NCI-H1417 treated with DMSO at 0.1 percent for 48 hours (cell line): ENCODE measurements at places on chromosomes 16 and 17.

GRCh38 chr17:82613283-82614094, 34.8 kb downstream of the WDR45B start:
- no peak for DNase-seq

DNA sequence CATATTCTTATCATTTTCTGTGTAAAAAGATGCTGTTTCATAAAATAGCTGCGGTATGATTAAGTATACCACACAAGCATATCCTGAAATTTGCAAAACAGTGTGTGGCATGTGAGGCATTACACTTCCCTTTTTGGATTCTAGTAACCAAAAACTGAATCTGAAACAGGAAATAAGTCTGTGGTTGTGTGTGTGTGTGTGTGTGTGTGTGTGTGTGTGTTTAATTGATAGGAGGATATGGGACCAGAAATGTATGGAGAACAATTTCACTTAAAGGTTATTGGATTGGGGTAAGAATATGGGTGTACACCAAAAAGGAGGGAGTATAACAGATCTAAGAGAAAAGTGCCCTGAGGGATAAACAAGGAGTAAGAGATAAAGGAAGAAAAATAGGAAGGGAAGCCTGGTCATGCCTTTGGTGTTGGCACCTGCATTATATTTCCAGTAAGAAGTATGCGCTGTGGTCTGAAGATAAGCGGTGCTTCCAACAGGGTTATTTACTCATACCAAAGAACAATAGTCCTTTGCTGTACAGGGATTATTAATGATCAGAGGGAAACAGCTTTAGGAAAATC, 4.0 kb downstream of the LYRM1 start:
- DNase-seq: no peak

DNA sequence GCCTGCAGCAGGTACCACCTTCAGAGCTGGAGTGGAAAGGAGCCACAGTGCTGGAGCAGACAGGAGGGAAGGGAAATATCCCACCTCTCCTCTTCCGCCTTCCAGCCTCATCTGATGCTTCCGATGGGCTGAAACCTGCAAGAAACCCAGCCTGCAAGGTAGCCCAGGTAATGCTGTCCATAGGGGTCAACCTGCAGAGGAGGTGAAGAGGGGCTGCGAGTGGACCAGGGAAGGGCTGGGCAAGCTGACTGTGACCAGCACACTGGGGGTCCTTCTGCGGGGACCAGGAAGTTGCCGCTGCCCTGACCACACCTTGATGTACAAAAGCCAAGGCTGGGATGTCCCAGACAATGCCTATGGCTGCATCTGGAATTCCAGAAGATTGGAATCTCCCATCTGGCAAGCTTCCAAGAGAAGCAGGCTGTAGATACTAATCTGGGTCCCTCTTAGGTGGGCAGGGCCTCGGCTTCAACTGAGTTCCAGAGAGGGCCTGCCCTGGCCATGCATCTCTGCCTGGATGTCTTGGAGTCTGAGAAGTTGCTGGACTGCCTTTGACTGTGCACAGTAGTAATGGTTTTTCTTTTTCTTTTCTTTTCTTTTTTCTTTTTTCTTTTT, 5.8 kb downstream of the FOXL1 start:
- DNase-seq: no peak

- no peak for DNase-seq
Measured at GRCh38 chr17:27352448-27353032, 58.6 kb downstream of the WSB1 start.

DNA sequence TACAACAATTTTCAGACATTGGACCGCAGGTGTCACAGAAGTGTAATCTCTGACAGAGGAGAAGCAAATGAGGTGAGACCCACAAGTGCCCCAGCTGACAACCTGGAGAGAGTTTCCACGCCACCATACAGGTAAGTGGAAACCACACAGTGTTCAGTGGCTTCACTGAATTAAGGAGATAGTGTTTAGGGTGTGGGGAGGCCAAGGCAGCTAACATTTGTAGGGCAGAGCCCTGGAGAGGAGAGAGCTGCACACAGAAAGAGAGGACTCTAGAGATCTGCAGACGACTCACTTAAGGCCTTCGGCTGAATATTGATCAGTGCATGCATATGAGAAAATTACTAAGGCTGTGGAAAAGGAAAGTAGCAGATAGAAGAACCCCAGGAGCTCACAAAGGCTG, 228.9 kb upstream of the TNRC6C start:
- no peak for DNase-seq

DNA sequence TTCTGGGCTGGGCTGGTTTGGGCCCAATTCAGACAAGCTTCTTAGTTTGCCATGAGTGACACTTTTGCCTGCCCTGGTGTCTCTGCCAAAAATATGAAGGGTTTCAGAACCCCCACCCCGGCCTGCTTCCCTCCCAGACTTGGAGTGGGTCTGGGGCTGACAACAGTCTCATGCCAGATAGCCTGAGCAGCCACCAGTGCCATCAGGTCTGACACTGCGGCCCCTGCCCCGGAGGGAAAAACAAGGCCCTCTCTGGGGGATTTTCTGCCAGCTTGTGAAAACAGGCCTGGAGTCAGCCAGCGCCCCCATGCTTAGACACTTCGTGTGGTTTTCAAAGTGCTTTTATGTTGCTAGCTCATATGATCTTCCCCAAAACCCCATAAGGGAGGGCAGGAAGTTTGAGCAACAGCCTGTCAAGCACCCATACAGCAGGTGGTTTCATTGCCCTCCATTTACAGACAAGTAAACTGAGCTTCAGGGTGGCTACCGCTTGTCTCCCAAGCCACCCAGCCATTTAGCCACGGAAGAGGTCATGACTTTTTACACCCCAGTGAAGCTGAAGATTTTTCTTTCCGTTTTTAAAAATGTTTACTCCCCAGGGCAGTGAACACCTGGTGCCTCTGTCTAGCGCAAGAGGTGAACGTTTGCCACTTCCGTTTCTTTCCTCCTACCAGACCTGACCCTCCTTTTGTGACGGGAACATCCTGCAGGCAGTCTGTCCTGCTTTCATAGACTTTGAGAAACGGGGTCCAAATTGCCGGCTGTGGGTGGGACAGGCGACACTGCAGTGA, 300.6 kb downstream of the SEC14L1 start:
- DNase-seq: no peak
